CD4-positive, alpha-beta memory T cell (primary cell): ENCODE measurements at places on chromosomes 11 and 22.

DNA sequence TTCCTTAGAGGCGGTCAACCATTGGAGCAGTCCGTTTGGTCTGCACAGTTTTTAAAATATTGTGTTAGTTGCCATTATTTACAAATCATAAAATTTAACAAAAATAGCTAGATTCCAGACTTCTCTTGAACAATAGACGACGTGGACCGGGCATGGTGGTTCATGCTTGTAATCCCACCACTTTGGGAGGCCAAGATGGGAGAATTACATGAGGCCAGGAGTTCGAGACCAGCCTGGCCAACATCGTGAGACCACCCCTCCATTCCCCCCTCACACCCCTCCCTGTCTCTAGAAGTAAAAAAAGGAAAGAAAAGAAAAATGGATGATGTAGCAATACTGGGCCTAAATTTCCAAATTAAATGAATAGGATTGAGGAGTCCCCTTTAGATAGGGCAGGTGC, 965 bp downstream of the SLC37A2 start:
- DNase-seq, result no peak

DNA sequence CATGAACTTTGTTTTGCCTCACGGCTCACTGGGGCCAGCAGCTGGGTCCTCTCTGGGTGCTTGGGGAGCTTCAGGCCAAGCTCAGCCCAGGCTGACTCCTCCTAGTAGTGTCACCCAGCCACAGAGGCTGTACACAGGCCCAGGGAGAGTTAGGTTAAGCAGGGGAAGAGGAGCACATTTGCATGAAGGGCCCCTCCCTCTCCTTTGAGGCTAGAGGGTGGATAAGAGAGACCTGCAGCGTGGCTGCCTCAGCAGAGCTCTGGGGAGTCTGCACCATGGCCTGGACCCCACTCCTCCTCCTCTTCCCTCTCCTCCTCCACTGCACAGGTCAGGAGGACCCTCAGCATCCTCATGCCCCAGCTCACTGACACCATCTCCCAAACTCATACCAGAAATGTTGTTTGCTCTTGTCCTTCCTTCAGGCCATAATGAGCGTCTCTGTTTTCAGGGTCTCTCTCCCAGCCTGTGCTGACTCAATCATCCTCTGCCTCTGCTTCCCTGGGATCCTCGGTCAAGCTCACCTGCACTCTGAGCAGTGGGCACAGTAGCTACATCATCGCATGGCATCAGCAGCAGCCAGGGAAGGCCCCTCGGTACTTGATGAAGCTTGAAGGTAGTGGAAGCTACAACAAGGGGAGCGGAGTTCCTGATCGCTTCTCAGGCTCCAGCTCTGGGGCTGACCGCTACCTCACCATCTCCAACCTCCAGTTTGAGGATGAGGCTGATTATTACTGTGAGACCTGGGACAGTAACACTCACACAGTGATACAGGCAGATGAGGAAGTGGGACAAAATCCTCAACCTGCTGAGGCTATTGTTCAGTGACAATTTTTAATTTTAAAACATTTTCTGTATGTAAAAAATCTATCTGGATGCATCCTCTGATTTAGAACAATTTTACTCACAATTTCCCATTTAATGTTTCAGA, 82.4 kb upstream of the VPREB1 start:
- no peak for DNase-seq

DNA sequence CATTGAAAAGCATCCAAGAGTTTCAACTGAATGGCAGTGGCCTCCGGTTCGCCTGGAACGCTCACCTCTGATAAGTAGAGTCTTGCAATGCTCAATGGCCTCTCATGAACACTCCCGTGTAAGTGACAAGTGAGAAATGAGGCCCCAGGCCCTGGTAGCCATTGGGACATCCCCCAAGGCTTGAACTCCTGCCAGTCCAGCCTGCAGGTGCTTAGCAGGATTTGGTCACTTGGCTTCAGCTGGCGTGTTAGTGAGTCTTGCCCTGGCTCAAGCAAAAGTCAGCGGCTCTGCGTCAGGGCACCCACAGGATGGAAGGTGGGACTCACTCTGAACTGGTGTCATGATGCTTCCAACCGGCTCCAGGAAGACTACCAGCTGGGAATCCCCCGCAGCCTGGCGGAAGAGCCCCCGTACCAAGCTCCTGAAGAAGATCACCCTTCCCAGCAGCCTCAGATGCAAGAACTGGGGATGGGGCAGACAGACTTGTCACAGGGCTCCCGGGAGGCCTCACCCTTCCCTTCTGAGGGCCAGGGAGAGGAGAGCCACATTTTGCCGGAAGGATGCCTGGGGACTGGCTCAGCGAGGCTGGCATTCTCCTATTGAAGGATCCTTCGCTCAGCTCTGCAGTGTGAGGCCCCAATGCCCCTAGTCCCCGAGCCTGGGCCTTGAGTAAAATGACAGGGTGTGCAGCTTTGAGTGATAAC, 19.3 kb downstream of the MB start:
- DNase-seq, result no peak

DNA sequence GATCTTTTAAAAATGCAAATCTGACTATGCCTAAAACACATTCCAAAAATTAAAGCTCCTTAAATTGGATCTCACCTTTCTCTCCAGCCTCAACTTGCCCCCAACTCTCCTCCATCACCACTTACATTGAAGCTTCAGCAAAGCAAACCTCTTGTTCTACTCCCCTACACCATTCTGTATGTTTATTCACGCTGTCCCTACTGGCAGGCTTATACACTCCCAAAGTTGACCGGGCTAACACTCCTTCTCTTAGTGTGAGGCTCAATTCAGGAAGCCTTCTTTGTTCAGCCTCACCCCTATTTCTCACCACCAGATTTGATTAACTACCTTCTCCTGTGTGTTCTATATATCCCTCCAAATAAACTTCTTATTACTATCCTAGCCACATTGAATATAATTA, 1.8 kb upstream of the GDPD4 start:
- no peak for DNase-seq

DNA sequence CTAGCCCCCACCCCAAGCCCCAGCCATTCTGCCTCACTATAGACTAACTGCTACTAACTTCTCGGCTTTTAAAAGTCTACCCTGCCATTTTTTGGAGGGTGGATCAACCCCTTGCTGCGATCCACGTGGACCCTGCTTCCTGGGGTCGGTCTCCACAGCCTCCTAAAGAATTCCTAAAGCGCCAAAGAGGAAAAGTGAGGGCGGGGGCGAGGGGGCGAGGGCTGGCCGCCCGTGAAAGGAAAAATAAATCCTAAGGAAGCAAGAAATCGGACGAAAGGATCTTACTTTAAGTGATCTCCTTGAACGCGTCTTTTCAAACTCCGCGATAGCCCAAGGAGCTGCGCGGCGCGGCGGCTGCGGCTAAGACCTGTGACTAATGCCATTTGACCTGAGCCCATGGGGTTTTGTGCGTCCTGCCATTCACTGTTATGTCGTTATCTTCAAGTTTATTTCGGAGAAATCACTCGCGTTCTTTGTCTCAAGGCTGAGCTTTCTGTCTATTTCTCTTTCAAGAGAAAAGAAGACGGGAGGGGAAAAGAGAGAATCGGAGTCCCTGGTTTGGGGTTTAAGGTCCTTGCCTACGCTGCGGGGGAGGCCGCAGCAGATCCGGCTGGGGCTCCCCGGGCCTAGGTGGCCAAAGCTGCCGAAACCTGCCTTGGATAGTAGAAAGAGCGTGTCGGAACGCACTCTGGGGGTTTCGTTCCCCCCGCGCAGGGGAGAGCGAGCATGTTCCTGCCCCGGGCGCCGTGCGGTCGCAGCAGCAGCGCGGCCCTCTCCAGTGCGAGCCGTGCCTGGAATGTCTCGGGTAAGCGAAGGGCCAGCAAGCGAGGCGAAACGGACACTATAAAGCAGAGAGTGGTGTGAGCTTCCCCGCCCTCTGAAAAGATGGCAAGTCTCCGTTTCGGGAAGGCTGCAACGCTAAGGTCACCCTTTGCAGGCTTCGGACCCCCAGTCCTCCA, 2.8 kb upstream of the DBX1 start:
- DNase-seq, result no peak

- DNase-seq, result no peak
Measured at GRCh38 chr11:71442880-71443279, 5.3 kb downstream of the DHCR7 start.

- no peak for DNase-seq
Measured at GRCh38 chr11:8008212-8008611, 21.1 kb downstream of the EIF3F start.

DNA sequence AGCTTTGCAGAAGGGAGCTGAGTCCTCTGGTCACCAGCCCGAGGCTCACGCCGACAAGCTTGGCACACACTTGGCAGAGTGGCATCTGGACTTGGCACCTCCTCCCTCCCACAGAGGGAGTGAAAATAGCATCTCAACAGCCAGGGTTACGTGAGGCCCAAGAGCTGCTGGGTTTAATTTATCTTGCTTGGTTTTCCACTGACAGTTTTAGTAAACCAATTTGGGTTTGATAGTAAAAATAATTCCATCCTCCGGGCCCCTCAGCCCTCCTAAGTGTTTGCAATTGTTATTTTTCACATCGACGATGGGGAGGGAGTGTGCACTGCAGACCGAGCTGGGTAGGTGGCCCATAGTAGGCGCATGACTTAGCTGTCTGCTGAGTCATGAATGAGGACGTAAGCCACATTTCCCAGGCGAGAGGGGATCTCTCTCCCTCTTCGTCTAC, 107.6 kb upstream of the ASPHD2 start:
- DNase-seq, result no peak

DNA sequence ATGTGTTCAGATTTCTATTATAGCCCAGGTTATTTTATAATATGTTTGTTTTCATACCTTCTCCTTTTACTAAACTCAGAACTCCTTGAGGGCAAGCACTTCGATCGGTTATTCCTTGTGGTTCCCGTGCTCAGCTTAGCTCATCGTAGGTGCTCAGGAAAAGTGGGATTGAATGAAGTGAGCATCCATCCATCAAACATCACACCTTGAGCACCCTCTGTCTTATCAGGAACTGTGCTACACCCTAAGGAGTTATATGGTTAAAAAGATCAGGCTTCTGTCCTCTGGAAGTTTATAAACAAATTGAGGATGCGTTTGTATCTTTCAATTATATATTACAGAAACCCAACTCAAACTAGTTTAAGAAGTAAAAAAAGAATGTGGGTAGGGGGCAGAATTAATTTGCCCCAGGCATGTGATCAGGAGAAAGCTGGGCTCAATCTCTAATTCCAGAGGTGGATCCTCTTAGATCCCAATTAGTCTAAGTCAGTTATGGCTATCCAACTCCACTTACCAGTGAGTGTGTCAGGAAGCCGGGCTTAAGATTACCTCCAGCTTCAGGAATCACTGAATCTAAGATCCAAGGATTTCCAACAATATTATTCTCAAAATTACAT, 59.9 kb upstream of the RRAS2 start:
- DNase-seq, result no peak

DNA sequence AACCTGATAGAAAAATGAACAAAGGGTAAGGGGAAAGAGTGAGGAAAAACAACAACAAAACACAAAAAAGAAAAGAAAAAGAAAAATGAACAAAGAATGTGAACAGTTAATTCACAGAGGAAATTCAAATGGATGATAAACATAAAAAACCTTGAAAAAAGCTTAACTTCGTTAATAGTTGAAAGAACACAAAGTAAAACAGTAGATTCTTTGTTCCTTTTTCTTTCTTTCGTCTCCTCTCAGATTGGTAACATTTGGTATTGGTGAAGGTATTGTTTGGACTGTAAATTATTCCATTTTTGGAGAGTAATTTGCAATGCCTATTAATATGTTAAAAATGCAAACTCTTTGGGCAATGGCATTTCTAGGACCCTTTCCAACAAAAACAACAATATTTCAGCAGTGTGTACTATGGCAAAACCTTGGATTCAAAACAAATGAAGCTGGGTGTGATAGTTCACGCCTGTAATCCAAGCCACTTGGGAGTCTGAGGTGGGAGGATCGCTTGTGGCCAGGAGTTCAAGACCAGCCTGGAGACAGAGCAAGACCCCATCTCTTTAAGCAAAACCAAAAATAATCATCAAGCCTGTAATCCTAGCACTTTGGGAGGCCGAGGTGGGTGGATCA, 3.3 kb upstream of the BACE1 start:
- no peak for DNase-seq

DNA sequence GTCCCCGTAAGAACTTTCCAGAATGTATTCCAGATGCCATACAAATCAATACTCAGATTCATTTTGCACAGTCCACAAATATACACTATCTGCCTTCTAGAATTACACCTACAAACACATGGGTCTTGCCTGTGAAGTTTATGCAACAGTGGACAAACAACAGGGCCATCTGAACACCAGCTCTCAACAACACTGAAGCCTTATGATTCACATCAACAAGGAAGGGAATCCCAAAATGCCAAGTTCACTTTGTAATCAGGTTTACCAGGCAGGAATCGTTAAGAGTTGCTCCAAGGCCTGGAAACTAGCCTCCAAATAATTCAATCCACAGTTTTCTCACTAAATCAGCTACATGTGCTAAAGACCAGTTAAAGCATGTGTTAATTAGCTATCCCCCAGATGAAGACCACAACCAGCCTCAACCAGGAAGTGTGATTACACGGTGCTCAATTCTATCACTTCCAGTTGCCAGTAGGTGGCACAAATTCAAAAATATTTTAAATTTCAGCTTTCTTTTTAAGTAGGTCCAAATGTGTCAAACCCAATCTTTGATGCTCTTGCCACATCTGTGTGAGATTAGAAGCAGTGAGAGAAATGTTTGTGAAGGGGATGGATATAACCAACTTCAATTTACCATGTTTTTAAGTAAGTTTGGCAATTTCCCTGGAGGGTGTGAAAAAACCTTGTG, 139.1 kb upstream of the BDNF start:
- no peak for DNase-seq

- no peak for DNase-seq
Measured at GRCh38 chr11:41943656-41944055, 484.2 kb upstream of the LRRC4C start.

- peak; percentile 22 for DNase-seq
Measured at GRCh38 chr11:73288192-73288872, 16.2 kb downstream of the P2RY6 start.

- no peak for DNase-seq
Measured at GRCh38 chr11:10669258-10670033, 24.1 kb downstream of the IRAG1 start.

- DNase-seq, result no peak
Measured at GRCh38 chr11:85132851-85133585, 494.1 kb downstream of the DLG2 start.

GRCh38 chr11:131324921-131325570, 45.4 kb upstream of the NTM start:
- no peak for DNase-seq

DNA sequence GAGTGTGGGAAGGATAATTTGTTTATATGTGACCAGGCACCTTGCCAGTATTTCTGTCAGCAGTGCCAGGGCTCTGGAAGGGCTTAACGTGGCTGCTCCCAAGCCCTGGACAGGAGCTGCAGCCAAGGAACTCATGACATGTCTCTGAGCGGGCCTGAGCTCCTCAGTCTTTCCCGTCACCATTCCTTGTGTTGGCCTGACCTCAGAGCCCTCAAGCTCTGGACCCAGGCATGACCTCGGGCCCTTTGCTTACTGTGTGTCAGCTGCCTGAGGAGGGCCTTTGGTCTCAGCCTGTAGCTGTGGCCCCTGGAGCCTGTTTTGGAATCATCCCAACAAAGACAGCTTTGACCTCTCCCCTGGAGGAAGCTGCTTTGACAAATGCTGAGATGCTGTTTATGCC, 264.1 kb upstream of the PLET1 start:
- DNase-seq, result no peak

GRCh38 chr11:26510164-26510563, 61.9 kb downstream of the MUC15 start:
- DNase-seq, result no peak

- no peak for DNase-seq
Measured at GRCh38 chr11:117560780-117561530, 233.3 kb downstream of the CEP164 start.
